ENCODE measurements at places on chromosomes 12 and 14. TPM values are rescaled to one million over a fixed set of nuclear protein-coding genes. Genes with fewer than 3 reads are reported as not detected.
A peak's percentile ranks its signal among the peaks of the same experiment; 100 is the strongest.

DNA sequence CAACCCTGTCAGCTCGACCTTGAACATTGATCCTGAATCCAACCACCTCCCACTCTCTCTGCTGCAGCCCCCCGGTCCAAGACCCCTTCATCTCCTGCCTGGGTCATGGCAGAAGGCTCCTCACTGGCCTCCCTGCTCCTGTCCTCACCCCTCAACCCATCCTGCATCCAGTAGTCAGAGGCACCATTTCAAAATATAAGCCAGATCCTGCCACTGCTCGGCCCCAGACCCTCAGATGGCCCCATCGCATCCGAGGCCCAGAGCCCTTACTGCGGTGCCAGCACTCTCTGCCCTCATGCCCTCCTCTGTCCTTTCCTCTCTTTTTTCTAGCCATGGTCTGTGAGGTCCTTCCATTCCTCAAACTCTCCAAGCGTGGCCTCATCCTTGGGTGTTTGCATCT is 34.3 kb upstream of the LHX5 start:
- DNase-seq: no peak

GRCh38 chr12:32043928-32044549 is 62.6 kb upstream of the BICD1 start:
- peak; percentile 32 for DNase-seq

DNA sequence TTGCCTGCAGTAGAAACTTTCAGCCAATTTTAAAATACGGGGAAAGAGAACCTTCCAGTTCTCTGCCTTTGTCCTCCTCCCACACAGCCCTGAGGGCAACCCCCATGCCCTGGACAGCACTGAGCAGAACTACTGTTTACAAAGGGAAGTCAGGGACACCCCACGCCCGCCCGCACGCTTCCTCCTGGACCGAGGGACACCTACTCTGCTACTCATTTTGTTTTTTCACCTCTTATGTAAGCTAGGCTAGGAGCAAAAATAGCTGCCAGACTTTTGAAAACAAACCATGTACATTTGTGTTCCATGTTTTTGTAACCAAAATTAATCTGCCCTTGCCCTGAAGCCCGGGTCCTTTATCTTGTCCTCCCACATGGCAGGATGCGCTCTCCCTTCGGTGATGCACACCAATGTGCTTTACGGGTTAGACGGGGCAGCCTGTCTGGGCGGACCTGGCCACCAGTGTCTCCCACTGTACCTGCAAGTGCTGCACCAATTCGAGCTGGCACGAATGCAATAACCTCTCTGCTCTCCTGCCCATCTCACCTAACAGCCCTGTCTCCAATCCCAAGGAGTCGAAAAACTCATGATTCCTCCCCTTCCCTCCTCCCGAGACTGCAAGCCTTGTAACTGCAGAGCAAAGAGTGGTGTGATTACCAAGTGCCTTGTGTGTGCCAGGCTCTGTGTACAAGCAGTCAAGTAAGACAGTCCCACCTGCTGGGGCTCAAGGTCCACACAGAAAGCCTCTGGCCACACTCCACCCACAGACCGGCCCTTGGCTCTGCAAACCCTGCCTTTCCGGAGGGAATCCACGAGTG is 85.2 kb downstream of the CCDC88C start:
- DNase-seq: no peak

DNA sequence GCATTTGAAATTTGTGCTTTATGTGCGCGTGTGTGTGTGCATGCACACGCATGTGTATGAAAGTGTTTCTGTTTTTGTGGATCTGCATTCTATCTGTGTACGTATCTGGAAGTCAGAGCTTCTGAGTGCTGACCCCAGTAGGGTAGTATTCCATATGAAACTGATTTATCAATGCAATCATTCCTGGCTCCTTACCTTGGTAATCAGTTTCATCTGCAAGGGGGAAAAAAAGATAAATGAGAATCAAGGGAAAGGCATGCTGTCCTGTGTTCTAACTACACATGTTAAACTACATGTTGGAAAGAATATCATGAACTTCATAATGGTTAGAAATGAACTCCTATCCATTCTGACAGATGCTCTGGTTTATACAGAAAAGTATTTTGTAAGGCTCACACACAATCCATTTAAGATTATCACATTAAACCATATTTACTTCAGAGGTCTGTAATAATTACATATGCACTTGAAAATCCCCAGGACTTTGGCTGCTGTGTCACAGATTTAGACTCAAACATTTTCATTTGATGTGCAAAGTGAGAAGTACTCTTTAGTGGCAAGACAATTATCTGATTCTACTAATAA is 276.1 kb upstream of the LMO3 start:
- DNase-seq: no peak

DNA sequence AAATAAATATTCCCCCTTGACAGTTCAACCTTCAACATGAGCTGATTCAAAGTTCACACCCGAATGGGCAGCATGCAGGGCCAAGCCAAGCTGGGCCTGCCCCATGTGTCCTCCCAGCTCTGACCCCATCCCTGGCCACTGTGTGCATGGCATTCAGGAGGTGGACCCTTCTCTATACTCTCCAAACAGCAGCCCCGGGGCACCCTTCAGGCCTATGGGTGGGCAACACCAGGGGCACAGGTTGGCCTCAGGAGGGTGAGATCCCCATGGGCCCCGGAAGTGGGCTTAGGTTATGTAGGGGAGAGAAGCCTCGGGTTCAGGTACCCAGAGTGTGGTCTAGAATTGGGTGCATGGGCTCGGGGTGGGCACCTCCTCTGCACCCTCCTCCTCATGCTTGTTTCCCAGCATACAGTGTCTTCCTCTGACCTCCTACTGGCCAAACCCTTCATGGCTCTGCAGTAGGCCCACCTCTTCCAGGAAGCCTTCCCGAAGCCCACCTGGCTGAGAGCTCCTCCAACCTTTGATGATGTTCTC is 31.5 kb upstream of the BCL7A start:
- no peak for DNase-seq

DNA sequence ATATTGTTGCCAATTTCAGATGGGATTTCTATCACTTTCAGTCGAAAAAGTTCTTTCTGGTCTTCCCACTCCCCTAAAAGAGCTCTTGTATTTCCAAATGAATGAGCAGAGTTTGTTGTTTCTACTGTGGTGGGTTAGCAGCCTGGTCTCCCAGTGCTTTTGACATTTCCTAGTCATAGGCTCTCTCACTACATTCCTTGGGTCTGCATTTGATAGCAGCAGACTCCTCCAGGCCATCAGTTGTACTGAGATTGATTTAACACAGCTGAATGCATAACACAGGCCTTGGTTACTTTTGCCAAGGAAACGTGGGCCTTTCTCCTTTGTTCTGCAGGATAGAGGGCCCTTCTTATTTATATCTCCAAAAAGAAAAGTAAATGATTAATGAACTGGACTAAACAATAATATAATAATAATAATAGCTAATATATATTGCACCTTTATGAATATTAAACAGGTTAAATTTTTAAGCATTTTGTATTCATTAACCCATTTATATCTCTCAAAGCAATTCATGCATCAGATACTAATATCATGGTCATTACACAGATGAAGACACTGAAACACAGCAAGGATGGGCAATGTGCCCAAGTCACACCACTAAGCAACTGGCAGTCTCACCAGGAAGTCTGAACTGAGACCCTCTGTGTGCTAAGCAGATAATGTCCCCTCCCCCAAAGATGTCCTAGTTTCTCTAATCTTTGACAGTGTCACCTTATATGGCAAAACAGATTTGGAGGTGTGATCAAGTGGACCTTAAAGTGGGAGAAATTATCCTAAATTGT is 1579.2 kb downstream of the AACS start:
- DNase-seq: no peak

- no peak for DNase-seq
Measured at GRCh38 chr12:41917181-41917580, 227.5 kb downstream of the GXYLT1 start.

GRCh38 chr14:89616852-89617341 is 199.9 kb upstream of the FOXN3 start:
- DNase-seq: no peak

- DNase-seq: no peak
Measured at GRCh38 chr14:96847451-96847850, 50.3 kb downstream of the VRK1 start.

DNA sequence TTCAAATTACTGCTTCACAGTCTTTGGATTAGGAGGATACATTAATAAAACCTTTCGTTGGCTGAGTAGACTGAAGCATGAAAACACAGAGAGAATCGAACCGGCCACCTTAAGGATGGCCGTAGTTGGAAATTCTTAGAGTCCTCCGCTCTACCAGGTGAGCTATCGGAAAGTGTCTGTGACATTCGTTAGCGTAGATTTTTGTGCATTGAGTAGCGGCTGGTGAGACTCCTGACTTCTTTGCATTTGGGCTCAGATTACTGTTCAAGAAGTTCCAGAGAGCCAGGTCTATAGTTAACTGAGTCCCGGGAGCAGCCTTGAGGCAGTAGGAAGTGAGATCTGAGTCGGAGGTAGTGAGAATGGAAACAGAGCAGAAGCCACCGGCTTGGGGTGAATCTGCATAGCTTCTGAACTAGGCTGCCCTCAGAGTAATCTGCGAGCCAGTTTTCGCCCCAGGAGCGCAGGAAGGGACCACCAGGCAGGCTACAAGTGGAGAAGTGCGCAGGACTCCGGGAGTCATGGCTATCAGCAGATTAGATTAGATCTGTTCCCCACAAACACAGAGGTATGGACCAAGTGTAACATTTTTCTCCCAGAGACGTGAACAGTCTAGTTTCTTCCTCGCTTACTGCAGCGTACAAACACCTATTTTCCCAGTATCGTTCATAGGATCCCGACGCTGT is 11.0 kb downstream of the OR6S1 start:
- peak; percentile 91 for DNase-seq

- no peak for DNase-seq
Measured at GRCh38 chr12:64995816-64996215, 125.3 kb downstream of the WIF1 start.

DNA sequence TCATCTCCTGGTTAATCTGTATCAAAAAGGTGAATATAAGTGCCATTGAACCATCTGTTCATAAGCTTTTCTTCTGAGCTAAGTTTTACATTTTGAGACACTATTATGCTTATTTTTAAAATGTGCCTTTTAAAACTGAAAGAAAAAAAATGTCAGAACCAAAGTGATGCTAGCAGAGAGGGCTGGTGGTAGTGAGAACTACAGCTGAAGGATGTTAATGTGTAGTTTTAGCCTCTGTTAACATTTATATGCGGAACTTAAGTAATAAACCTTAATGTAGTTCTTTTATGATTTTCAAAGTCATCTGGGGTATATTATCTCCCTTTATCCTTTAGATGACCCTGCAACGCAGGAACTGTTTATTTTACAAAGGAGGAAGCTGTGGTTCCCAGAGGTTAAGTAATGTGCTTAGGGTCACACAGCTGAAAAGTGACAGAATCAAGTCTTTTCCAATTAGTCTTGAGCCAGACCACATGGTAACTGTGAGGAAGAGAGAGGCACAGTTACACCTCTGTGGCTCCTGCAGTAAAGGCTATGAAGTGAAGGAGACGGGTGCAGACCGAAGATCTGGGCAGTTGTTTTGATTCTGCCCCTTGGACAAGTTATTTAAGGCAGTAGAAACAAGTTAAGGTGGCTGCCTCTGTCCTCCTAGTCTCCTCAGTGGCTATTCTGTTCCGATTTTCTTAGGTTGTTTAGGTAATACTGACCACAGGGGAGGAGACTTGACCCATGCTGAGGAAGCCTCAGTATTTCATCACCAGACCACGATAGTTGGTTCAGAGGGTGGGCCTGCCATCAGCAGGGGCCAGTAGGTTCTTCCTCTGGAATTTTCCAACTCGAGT is 23.9 kb downstream of the GNG2 start:
- DNase-seq: no peak

DNA sequence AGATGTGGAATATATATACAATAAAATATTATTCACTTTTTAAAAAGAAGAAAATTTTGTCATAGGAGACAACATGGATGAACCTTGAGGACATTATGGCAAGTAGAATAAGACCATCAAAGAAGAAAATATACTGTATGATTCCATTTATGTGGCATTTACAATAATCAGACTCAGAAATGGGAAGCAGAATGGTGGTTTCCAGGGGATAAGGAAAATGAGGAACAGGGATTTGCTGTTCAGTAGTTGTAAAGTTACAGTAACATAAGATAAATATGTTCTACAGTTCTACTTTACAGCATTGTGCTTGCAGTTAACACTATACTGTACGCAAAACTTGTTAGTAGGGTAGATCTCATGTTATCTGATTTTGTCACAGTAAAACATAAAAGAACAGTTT is 1271.0 kb downstream of the LRFN5 start:
- DNase-seq: no peak

DNA sequence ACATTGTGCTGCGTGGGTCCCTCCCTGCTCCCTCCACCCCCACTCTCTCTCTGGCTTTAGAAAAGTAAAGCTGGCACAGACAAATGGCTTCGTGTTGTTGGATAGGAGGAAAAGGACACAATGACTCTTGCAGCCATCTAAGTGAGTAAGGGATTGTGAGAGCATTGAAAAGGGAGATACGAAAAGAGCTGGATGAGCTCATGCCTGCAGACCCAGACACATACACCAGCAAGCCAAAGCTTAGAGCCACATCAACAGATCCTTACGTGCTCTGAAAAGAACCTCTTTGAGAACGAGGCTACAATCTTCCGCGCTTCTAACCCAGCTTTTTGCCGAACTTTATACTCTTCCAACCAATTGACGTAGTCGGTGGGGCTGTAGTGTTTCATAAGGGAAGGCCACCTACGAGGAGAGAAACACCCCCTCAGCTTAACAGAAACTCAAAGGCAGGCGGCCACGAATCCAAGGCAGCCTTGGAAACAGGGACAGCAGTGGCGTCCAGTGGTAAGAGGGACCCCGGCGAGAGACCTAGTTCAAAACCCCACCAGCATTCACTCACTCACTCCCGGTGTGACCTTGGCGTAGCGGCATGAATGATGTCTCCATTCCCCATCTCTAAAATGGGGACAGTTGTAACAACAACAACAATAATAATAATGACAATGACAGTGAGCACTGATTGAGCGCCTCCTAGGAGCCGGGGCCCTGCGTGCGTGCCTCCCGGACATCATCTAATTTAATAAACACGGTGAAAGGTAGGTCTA is 1.1 kb downstream of the FBXO21 start:
- peak; percentile 19 for DNase-seq

GRCh38 chr12:77916276-77916675 is 85.6 kb downstream of the NAV3 start:
- no peak for DNase-seq

Gene OR6C75
- polyA plus RNA-seq: not detected

Gene OTOGL
- not detected for polyA plus RNA-seq

Gene KCNJ8
- 0.79 TPM for polyA plus RNA-seq

Gene CCDC177
- polyA plus RNA-seq: not detected

Gene VWF
- polyA plus RNA-seq: not detected

Gene TMPRSS12
- polyA plus RNA-seq: not detected

Gene CDK4
- polyA plus RNA-seq: 226 TPM

Gene RNASE3
- polyA plus RNA-seq: not detected

Gene TTC6
- polyA plus RNA-seq: 0.41 TPM

Gene KRT82
- polyA plus RNA-seq: not detected

Gene CLEC2A
- not detected for polyA plus RNA-seq

Gene VDR
- polyA plus RNA-seq: 1.9 TPM

Gene GRIP1
- 2.3 TPM for polyA plus RNA-seq
